ENCODE measurements at places on chromosomes 3 and 15.

GRCh38 chr15:72790302-72790910 lies 6.8 kb upstream of the ADPGK start:
- DNase-seq = no peak

DNA sequence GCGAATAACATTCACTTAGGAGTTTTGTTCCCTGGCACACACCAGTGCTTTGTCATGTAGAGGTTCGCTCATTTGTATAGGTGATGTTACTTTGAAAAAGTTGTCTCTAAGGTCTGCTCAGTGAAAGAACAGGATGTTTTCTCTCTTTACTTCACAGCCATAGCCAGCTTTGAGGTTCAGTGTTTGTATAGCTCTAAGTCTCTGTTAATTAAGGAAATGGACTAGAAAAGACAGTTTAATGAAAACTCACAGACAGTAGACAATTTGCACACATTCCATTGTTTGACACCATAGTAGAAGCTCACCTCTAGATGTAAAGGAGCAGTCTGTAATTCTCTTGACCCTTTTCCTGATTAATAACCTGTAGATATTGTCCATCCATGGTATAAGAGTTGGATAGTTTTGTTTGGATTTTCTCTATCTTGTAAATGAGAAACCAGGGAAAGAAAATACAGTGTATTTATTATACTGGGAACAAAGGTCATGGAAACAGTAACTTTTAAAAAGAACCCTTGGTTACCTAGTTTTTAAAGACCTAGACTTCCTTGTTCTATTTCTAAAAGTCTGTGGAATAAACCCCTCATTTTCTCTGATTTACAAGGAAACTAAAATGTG lies 50.4 kb downstream of the PDE8A start:
- no peak for DNase-seq

GRCh38 chr3:126261037-126261436 lies 80.7 kb upstream of the ALDH1L1 start:
- no peak for DNase-seq

GRCh38 chr3:75082845-75083244 lies 468.4 kb upstream of the CNTN3 start:
- no peak for DNase-seq

GRCh38 chr3:38460377-38461270 lies 6.9 kb downstream of the ACVR2B start:
- no peak for DNase-seq

DNA sequence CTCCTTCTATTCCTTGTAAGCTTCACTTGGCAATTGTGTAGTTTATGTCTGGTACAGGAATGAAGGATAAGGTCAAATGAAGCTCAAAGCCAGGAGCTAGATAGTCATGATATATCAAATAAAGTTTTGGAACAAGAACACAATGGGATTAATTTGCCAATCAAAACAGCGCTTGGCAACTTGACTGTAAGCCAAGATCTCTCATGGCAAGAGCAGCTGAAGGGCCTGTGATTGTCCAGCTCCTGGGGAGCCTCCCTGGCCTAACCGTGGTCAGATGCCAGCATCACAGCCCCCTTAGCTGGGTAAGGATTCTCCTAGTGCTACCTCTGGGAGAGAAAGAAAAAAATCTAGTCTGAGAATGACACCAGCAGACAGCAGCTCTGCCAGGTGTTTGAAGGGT lies 97.2 kb downstream of the LIPC start:
- no peak for DNase-seq

GRCh38 chr3:70754314-70754713 lies 441.9 kb upstream of the MDFIC2 start:
- DNase-seq = no peak

DNA sequence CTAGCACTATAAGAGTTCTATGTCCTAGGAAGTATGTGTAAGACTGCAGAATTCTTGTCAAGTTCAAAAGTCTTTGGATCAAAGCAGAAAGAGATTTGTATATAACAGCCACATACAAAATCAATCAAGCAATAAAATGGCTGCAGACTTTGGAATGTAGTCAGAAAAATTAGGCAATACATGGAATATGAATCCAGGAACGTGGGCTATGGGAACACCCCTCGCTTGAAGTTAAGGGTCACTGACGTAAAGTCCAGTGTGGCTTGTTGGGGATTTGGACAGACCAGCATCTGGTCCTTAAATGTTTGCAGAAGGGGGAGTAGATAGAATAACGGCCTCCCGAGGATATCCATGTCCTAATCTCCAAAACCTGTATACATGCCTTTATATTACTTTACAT lies 178.6 kb downstream of the ADAMTS9 start:
- no peak for DNase-seq

GRCh38 chr15:69279636-69280035 lies 19.1 kb upstream of the PAQR5 start:
- DNase-seq = no peak

DNA sequence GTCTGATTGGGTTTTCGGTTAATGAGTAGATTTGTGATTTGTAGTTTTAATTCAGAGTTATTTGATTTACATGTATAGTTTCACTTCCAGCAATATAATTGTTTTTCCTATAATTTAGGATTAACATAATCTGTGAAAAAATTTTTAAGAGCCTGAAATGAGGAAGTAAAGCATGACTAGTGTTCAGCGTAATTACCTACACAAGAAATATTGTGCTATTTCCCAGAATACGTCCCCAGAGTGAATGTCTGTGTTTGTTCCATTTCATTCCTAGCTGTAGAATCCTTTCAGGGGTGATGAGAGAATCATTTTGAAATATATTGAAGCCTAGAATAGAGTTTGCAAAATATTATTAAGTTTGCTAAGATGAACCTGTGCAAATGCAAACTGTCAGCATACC lies 247.1 kb downstream of the BBX start:
- DNase-seq = no peak

- DNase-seq = no peak
Observed at GRCh38 chr3:59137415-59137814, 87.6 kb upstream of the CFAP20DC start.

DNA sequence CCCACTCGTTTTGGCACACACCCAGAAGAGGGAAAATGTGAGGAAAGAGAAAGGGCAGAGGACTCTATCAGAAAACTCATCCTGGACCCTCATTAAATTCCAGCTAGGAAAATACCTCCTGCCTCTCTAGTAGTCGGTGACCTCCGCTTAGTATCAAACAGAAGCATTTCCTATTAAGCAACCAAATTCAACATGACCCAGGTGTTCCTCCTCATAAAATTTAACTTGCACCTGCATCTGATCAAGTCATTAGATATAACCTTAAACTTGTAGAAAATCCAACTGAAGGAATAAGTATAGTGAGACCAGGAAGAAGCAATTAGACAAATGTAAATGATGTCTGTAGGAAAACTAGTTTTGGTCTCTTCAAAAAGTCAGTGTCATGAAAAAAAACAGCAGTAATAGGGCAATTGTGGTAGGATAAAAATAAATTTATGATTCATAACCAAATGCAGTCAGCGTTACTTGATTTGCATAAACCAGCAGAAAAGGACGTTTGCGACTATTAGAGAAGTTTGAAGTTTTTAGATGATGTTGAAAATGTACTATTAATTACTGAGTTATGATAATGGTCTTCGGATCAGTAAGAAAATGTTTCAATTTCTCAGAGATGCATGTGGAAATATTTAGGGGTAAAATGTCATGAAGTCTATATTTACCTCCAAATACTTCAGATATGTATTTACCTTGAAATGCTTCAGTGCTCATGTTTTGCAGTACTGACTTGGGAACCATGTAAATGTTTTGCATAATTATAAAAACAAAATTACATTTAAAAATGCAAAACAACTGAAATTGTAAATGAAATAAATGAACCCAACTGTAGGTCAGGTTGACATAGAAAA lies 44.6 kb downstream of the LDHAL6B start:
- no peak for DNase-seq

GRCh38 chr3:38507120-38507519 lies 11.0 kb downstream of the EXOG start:
- DNase-seq = no peak

DNA sequence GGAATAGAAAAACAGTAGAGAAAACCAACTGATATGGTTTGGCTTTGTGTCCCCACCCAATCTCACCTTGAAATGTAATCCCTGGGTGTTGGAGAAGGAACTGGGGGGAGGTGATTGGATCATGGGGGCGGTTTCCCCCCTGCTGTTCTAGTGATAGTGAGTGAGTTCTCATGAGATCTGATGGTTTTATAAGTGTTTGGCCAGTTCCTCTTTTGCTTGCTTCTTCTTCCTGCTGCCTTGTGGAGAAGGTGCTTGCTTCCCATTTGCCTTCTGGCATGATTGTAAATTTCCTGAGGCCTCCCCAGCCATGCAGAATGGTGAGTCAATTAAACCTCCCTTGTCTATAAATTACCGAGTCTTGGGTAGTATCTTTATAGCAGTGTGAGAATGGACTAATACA lies 48.4 kb downstream of the EOMES start:
- DNase-seq = no peak

GRCh38 chr3:184993394-184993793 lies 159.5 kb downstream of the C3orf70 start:
- no peak for DNase-seq

DNA sequence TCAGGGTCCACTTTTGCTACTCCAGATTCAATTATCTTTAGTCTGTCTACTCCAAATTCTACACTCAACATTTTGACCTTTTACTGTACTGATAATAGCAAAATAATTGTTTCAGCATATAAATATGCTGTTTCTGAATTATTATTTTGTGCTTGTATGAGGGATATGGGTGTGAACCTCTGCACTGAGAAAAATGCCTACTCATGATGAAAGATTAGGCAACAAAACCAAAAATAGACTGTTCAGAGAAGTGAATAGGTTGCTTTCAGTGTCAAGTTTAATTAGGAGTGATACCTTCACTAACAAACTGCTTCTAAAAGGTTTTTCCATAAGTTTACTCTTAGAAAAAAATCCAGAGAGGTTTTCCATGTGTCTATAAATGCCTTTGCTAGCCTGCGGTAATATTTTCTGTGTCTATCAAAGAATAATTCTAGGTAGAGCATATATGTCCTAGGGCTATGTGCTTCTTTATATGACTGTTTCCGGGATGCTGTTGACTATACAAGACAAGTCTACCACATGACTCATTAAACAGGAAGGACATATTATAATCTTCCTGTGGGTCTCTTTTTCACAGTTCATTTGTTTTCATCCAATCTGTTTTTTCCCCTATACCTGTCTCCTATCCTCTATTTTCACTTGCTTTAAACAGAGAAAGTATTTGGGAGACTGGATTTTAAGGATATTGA lies 218.5 kb upstream of the TTC14 start:
- DNase-seq = no peak

GRCh38 chr3:32501783-32502117 lies 902 bp downstream of the CMTM6 start:
- no peak for DNase-seq

DNA sequence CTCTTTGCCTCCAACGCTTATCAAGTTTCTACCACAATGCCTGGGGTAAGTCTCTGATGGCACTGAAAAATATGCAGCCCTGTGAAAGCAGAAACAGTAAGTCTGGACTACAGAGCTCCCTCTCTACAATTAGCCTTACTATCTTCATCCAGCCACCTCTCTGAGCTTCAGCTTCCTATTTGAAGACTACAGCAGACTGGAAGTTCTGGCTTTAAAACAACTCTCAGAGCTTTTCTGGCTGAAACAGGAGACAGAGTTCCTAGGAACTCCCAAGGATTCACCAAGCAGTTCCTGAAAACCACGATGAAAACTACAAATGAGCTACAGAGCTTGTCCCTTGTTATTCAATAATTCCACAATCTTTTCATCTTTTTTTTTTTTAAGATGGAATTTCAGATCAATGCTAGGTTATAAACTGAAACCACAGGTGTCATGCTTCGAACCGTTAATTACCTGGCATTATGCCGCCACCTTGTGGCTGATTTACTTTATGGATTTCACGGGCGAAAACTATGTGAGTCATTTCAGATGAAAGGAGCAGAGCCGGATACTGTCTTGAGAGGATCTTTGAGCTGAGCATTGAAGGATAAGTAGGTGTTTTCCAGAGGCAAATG lies 3.9 kb downstream of the CRYGS start:
- DNase-seq = peak; percentile 66

DNA sequence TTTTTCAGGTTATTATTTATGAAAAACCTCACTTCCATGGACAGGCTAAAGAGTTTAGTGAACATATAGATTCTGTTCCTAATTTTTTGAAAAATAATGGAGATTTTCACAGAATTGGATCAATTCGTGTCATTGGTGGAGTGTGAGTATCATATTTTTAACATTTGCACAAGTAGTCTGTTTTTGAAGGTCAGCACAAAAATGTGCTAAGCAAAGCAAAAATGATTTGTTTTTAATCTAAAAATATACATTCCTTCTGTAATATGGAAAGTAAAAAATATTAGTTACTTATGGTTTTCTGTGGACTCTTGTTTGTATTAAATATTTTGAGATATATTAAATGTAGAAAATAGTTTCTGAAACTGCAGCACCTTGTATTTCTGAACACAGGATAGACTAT lies 71.0 kb downstream of the CRYBG3 start:
- DNase-seq = no peak

- no peak for DNase-seq
Observed at GRCh38 chr3:37626736-37627565, 234.7 kb upstream of the CTDSPL start.

DNA sequence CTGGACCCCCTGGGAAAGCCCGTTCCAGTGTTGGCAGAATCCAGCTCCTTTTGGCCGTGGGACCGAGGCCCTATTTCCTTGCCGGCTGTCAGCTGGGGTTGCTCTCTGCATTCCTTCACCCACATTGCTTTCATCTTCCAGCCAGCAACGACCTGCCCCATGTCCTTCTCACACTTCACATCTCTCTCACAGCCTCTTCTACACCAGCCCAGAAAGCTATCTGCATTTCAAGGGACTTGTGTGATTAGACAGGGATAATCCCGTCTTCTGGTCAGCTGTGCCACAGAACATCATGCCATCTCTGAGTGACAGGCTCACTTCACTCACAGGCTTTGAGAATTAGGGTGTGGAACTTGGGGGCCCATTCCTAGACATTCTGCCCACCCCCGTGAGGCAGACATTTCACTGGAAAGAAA lies 16.4 kb downstream of the EFCC1 start:
- no peak for DNase-seq

DNA sequence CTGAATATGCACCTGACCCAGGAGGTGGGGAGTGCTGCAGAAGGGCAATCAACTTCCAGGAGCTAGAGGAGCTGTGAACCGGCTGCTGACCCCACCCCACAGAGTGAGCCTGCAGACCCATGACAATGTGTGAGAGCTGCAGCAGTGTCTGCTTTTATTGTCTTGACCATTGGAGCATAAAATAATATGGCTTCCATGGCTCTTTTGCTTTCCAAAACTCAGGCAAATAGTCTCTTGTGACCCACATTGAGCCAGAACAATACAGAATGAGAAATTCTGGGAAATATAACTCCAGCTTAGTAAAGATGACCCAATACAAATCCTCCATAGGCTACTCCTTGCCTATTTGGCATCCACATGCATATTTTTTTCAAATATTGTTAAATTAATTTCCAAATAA lies 309.6 kb downstream of the PYDC2 start:
- DNase-seq = no peak

DNA sequence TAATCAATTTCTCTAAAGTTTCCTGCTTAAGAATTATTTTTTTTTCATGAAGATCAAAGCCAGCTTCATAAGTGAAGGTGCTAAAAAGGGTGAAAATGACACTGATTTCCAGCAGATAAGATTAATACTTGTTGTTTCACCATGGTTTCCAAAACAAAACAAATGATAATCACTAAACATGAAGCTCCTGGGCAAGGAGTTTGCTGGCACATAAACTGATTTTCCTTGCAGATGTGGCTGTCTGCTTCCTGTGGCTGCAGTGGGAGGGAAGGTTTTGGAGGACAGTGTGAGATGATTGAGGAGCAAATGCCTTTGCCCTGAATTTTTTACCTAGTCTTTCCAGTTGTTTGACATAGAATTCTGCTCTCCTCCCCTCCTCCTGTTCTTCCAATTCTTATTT lies 228.8 kb downstream of the DIPK2A start:
- DNase-seq = no peak

Measured in NCI-H1694 treated with DMSO at 0.1 percent for 48 hours (cell line).